ENCODE measurements at places on chromosomes 7 and 10.

DNA sequence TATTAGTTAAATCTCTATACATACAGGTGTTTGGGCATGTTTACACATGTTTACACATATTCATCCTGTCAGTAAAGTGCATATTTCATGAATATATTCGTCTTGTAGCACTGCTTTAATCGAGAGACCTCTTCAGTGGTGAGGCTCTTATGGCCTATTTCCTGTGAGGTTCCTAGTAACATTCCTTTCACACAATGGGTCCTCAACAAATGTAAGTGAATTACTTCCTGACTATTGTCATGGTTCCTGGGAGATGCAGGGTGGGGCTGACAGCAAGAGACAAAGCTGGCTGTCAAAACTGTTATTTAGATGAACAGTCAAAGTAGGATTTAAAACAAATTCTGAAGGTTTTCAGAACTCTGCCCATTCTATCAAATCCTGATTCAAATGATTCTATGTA, 12.4 kb upstream of the SEMA3A start:
- no peak for DNase-seq

- no peak for DNase-seq
Measured at GRCh38 chr7:92848851-92849250, 12.5 kb upstream of the CDK6 start.

- no peak for DNase-seq
Measured at GRCh38 chr10:49741108-49741995, 20.8 kb downstream of the OGDHL start.

DNA sequence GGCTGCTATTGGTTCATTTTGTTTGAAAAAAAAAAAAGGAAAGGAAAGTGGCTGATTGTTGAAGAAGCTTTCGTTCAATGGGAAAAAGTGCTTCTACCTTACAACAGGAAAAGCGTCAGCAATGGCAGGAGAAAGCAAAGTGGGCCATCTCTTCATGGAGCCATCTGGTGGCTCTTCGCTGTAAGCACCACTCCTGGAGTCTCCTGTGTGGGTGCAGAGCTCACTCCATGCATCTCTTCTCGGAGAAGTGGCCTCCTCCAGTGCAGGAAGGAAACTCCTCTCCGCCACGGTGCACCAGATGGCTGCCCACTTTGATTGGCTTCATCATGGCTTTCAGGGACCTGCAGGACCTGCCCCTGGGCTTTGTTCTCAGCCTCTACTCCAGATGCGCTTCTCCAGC, 250.9 kb downstream of the PTEN start:
- no peak for DNase-seq

DNA sequence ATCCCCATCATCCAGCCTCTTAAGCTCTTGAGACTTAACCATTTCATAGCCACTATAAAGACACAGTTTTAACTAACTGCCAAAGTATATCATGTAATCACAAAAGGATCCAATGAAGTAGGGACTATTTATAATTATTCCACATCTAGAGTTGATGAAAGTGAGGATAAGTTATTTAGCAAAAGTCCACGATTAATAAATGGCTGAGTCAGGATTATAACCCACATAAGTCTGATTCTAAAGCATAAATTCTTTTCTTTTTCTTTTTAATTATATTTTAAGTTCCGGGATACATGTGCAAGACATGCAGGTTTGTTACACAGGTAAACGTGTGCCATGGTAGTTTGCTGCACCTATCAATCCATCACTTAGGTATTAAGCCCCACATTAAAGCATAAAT, 166.1 kb downstream of the PPP1R3A start:
- DNase-seq = no peak

DNA sequence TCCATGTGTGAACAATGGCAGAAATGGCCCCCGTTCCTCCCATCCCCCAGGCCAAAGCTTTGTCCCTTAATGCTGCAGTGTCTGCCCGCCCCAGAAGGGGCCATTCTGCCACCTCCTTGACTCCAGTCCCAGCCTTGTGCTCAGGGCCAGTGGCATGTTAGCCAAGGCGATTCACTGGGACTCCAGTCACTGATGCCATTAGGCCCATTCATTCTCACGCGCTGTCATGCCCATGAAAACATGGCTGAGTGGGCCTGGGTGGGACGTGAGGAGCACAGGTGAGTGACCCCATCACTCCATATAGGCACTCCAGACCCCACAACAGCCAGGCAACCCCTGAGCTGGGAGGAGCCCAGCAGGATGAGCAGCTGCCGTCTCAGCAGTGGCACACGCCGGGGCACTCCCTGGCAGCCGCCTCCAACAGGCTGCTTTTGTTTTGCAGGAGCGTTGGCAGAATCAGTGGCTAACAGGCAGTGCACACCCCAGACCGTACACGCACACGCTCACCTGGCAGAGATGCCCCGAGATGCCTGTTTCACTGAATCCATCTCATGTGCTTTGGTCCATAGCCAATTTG, 79.5 kb downstream of the TCERG1L start:
- DNase-seq = no peak

DNA sequence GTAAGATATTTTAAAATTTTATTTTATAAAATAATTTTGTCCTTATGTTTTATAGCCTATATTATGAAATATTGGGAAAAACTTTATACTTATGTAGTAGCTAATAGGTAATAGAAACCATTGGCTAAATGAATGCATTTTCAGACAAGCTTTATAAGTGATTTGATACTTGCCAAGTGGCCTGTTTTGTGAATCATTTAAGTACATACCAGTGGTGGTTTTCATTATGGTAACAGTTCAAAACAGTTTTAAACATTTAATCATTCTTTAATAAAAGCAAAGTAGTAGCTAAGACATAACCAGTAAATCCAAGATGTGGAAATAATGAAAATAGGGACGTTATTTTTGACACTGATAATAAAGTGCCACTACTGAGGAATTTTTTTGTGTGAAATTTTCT, 182.2 kb downstream of the PHF14 start:
- no peak for DNase-seq

Data from activated CD8-positive, alpha-beta memory T cell treated with anti-CD3 and anti-CD28 coated beads for 1 hour (primary cell).